ENCODE measurements at places on chromosomes 12 and 14.

- no peak for DNase-seq
Measured at GRCh38 chr14:56154321-56154720, 36.1 kb downstream of the PELI2 start.

GRCh38 chr14:73763396-73763795, 49.2 kb upstream of the PNMA1 start:
- no peak for DNase-seq

DNA sequence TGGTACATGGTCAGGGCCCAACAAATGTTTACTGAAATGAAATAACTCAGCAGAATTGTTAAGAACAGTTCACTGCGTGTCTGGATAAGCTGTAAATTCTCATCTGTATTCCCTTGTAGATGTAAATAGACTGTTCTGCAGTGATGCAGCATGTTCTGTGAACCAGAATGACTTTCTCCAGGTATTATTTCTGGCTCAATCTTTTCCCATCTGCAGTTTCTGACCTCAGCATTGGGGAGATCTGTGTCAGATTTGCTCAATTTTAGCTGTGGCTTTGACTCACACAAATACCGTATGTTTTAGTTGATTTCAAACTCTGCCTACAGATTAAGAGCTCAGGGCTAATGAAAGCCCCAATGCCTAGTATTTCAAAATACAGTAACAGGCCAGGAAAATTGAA, 49.2 kb upstream of the DICER1 start:
- no peak for DNase-seq

DNA sequence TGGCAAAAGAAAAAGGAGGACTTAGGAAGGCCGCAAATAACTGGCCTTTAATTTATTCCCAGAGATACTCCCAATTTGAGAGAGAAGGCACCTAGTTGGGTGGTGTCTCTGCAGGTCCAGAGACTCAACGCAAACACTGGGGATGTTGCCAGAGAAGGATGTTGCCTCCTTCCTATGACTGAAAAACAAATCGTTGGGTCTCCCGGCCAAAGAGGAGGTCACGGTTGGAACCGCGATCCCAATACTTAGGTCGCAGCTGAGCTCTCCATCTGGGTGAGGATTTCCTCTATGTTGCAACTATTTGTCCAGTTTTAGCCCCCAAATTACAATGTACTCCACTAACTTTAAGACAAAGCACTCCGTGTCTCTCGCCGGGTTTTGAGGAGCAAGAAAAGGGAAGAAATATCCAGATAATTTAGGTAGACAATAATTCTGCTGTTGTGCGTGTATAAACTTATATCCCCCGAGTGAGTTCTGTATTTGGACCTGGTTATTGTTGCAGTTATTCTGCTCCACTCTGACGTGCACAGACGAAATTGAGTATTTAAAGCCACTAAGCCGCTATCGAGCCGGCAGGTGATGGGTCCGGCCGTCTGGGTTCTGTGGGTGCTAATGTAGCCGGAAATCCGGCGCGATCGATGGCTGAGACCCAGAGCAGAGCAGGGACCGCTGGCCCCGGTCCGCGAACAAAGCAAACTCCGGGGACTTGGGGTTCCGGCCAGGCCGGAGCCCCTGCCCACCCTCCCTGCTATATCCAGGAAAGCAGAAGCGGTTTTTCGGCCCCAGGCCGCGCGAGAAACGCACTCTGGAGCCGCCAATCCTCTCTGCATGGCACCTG, 5.7 kb downstream of the HOXC12 start:
- DNase-seq = no peak

- DNase-seq = peak; percentile 13
Measured at GRCh38 chr12:89544681-89545184, 18.9 kb upstream of the POC1B start.

- peak; percentile 37 for DNase-seq
Measured at GRCh38 chr12:106841510-106842302, 67.2 kb downstream of the RIC8B start.

- peak; percentile 17 for DNase-seq
Measured at GRCh38 chr14:88870777-88871176, 46.3 kb downstream of the TTC8 start.

DNA sequence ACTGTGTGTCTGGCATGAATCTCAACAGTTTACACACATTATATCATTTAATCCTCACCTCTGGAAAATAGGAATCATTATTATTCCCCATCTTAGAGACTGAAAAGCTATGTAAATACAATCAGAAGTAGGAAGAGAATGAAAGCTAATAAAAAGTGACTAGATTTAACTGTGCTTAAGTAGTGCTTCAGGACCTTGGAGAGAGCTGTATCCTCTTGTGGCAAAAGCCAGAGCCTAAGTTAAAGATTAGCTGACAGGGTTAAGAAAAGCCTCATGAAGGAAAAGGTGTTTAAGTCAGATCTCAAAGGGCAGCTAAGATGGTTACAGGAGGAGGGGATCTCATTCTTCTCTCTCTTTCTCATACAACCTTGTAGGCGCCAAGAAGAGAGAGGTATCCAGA, 65.3 kb upstream of the TMEM233 start:
- DNase-seq = no peak

GRCh38 chr12:110845339-110845682, 1.5 kb upstream of the CCDC63 start:
- DNase-seq = no peak

DNA sequence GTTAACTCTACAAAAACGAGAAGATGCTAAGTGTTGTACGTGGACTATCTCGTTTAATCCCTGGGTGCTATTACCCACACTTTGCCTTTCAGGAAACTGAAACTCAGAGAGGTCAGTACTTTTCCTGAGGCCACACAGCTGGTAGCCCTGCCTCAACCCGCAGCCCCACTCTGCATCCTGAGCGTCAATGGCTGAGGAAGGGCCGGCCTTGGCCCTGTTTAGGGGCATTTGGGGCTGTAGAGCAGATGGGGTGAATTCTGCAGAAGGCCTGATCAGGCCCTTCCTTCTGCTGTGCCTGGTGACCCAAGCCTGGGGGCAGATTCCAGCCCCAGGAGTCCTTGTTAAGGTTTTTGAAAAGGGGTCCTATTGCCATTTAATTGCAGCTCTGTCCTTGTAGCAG, 3.7 kb upstream of the CCDC197 start:
- no peak for DNase-seq

DNA sequence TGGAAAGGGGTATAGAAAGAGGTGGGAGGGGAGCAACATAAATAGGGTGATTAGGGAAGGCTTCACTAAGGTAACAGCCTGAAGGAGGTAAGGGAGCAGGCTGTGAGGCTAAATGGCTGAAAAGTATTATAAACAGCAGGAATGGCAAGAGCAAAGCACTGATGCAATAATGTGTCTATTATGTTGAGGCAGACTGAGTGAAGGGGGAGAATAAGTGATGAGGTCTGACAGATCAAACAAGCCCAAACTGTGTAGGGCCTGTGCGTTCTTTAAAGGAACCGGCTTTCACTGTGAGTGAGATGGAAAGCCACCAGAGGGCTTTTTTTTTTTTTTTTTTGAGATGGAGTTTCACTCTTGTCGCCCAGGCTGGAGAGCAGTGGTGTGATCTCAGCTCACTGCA, 6.7 kb upstream of the VCPKMT start:
- DNase-seq = no peak

DNA sequence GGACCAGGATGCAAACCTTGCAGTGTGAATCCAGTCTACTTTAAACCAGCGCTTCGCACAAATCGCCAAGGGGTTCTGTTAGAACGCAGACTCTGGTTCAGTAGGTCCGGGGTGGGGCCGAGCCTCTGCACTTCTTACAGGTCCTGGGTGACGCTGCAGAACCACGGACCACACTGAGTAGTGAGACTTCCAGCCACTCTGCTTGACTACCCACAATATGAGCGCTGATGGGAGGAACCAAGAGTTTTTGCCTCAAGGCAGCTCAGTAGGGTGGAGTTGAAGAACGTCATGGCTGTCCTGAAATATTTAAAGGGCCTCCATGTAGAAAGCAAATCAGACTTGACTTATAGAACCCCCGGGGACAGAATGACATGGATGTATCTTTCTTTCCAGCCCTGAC, 138.0 kb upstream of the CRY1 start:
- DNase-seq = no peak

GRCh38 chr12:124687917-124688316, 120.5 kb upstream of the NCOR2 start:
- DNase-seq = no peak

GRCh38 chr14:48914382-48914781, 671.8 kb downstream of the RPS29 start:
- DNase-seq = no peak

DNA sequence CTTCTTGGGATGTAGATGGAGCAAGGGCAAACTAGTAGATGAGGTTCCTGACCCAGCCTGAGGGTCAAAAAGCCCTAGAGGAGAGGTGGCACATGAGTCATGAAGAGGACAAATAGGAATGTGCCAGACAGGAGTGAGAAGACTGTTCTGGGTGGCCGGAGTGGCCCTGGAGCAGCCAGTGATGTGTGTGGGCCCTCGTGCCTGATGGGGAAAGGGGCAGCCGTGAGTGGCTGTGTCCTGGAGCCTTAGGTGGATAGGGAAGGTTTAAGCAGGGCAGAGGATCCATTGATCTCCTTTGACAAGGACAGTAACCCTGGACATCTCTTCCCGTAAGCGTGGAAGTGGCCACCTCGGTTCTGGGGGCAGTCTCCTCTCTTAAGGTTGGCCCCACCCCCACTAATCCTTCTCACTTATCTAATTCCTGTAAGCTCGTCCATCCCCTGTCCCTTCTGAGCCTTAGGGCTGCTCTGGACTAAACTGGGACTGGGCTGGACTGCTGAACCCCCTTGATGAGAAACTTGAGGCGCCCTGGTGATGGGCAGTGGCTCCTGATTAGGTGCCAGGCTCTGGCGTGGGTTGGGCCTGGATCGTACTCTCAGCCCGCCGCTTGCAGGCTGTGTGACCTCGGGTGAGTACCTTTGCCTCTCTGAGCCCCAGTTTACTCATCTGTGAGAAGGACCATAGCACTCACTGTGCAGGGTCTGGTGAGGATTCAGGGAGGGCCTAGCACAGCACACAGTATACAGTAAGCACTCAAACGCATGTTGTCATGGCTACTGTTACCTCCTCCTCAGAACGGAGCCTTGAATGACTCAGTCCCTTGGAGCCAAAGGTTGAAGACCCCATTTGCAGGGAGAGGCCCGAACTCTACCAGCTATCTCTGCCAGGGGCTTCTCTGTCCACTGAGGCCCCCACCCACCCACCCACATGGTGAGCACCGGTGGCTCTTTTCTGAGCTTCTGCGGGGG, 4.0 kb downstream of the FAM222A start:
- no peak for DNase-seq

DNA sequence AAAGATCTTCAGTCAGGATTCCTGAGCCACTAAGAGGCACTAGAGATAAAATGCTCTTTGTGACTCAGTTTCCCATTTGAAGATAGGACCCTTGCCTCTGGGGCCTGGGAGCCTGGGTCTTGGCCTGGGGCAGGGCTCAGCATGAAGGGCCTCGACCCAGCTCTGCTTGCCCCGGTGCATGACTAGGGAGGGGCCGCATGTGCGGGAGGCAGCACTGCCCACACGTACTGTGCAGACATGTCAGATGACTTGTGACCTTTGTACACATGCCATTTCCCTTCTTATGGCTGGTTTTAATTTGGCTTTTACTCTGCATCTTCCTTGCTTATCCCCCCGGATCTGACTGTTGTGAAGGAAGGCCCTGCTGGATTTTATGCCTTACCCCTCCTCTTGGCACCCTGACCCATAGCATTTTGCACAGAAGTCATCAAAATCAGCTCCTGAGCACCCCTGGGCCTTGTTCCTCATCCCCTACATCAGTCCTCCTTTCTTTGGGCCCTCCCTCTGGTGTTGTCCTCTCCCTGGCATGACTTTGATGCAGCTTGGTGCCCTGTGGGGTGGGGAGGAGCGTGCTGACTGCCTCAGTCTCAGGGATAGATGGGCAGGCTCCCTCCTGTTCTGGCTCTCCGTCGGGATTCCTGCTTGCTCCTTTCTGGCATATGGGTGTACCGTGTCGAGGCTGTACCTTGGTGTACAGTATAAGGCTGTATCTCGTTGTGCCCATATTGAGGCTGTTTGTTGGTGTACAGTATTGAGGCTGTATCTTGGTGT, 4.4 kb downstream of the CLSTN3 start:
- DNase-seq = no peak

DNA sequence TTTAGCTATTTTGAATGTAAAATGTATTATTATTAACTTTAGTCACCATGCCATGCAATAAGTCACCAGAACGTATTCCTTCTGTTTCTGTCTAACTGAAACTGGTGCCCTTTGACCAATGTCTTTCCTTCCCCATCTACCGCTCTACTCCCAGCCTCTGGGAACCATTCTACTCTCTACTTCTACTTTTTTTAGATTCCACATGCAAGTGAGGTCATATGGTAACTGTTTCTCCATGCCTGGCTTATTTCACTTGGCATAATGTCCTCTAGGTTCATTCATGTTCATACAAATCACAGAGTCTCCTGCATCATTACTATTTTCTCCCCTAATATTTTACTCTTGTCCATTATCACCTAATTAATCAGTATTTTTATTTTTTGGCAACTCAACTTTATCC, 160.1 kb downstream of the TMX1 start:
- DNase-seq = no peak

DNA sequence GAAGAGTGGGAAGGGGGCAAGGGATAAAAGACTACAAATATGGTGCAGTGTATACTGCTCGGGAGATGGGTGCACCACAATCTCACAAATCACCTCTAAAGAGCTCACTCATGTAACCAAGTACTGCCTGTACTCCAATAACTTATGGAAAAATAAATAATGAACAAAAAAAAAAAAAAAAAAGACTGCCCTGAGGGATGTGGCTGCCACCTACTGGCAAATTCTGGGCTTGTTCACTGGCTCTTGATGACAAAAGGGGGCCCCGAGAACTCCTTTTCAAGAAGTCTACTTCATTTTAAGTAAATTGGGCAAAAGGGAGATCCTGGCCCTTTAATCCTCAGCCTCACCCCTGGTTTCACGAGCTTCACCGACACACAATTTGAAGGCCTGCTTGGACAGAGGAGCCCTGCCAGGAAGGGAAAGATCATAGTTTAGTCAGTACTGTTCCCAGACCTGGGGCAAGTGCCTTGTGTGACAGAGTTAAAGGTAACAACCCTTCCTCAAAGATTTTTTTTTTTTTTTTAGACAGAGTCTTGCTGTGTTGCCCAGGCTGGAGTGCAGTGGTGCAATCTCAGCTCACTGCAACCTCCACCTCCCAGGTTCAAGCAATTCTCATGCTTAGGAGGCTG, 26.1 kb upstream of the STAC3 start:
- DNase-seq = no peak

- DNase-seq = no peak
Measured at GRCh38 chr14:104214431-104215218, 76.2 kb downstream of the KIF26A start.

- no peak for DNase-seq
Measured at GRCh38 chr14:56416213-56416612, 163.4 kb upstream of the TMEM260 start.

Data from NCI-H1105 (cell line).